Hippocampal formation (tissue), 2 donors: ENCODE measurements at places on chromosomes 7 and 10.

DNA sequence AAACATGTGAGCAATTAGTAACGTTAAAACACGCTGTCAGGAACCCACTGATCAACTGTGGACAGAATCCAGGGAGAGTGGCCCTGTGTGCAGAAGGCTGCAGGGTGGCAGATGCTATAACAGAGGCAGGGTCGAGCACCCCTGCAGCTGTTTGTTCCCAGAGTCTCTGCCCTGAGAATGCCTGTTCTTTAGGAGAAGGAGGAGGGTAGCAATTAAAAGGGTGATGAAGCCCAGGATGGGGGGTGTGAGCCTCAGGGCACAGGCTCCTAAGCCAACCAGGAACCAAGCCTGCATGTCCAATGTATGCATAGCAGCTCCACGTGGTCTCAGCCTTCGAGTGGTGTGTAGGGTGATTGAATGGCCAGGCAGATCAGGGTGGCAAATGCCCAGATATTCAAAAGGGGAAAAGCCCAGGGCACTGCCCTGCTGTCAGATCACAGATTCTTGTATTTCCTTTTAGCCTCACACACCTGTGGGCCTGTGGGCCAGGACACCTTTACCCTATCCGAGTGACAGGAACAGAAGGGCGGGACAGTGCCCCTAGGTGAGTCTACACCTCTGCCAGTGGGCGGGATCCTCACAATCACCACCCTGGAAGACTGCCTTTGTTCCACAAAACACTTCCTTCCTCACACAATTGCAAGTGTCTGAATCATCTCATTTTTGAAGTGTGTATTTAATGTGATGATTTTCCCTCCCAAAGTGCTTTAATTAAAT, 7.3 kb downstream of the WDFY4 start:
- DNase-seq: no peak

- no peak for DNase-seq
Measured at GRCh38 chr10:35916791-35917190, 274.7 kb upstream of the FZD8 start.

DNA sequence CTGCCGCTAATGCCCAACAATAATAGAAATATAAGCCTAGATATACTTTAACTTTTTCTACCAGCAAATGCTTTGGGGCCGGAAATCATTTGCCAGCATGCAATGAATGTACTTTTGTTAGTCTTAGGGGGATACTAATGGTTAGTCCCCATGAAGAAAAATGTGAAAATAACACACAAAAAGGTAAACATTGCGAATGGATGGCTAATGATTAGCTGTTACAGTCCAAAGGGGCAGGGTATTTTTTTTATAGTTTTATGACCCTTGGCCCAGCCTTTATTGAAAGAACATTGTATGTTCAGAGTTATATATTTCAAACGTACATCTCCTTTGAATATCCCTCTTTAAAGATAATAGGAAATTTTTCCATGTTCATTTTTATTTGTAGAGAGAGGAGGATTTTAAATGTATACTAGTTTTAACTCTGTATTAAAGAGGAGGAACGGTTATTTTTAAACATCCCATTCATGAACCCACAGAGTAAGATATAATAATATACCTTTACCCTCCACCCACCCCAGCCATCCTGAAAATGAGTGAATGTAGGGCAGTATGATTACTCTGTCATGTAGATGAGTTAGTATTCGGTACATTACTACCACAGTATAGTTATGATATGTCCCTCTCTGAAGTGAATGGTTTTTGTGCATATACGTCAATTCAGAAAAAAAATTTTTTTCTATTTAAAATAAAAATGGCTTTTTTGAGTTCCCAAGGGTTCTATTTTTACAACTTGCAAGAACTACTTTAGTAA, 63.6 kb downstream of the ARID5B start:
- DNase-seq: no peak

DNA sequence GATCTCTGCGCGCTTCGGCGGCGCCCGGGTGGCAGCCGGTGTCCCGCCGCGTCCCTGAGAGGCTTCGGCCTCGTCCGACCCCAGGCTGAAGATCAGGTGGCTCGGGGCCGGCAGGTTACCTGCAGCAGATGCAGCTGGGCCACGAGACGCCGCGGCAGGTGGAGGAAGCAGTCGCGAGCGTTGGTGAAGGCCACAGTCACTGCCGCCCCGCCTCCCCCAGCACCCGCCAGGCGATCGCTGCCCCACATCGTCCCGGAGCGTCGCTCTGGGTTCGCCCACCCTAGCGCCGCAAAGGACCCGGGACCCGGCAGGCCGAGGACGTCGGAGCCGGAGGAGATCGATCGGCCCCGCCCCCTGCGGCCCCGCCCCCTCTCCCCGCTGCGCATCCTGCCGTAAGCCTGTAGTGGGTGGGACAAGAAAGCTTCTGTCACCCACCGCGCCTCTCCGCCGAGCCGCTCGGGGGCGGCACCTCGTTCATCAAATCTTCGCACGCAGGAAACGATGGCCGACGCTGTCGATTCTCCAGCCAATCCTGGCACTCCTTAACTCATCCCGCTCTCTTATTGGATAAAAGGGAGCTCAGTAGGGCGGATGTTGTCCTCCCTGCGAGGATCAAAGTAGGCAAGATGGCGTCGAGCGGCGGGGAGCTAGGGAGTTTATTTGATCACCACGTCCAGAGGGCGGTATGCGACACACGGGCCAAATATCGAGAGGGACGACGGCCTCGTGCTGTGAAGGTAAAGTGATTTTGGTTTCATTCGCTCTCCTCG, at the start of the genes PEX1 and RBM48:
Gene PEX1, minus strand, starts transcription at position 333 of the 770 bp plus-strand sequence. Its CDS starts 85 bp downstream, at position 248.
Gene RBM48, plus strand, starts transcription at position 608 of the 770 bp plus-strand sequence. Its CDS starts 19 bp downstream, at position 627.
- DNase-seq: peak; percentile 95

DNA sequence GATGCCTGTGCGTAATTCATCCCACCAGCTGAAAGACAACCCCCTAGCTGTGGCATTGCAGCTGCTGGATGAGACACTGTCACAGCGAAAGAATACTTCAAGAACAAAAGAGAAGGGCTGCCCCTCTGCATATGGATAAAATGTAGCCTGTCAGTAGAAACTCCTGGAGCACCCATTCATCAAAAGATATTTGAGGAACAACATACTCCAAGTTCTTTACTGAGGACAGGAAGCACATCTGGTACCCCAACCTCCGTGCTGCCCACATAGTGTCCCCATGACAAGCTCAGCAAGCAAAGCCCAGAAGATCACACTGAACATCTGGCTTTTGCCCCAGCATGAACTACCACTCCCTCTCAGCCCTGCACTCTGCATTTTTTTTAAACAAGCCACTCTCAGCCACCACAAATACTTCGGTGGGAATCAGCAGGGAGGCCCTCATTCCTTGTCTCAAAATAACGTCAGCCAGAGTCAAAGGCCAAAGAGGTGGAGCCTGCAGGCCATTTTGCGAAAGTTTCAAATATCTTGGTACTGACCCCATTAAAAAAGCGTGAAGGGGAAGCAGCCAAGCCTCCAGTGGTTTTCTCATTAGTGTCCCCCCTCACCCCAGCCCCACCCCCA, 1.7 kb downstream of the CREB3L2 start:
- DNase-seq: no peak

DNA sequence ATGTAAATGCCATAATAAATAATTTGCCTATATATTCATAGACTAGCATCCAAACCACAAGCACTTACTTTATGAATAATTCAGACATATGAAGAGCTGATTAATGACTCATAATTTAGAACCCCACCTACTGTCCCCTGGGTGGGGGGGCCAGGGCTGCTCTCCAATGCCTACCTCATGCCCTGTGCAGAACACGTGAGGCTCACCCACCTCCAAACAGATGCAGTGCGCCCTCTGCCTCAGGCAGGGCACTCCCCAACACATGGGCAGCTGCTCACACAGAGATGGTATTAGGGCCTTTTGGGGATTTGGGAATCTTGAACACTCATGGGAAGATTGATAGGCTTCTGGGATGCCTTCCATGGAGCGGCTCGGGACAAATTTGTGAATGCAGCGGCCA, 75.1 kb upstream of the INSIG1 start:
- DNase-seq: no peak

DNA sequence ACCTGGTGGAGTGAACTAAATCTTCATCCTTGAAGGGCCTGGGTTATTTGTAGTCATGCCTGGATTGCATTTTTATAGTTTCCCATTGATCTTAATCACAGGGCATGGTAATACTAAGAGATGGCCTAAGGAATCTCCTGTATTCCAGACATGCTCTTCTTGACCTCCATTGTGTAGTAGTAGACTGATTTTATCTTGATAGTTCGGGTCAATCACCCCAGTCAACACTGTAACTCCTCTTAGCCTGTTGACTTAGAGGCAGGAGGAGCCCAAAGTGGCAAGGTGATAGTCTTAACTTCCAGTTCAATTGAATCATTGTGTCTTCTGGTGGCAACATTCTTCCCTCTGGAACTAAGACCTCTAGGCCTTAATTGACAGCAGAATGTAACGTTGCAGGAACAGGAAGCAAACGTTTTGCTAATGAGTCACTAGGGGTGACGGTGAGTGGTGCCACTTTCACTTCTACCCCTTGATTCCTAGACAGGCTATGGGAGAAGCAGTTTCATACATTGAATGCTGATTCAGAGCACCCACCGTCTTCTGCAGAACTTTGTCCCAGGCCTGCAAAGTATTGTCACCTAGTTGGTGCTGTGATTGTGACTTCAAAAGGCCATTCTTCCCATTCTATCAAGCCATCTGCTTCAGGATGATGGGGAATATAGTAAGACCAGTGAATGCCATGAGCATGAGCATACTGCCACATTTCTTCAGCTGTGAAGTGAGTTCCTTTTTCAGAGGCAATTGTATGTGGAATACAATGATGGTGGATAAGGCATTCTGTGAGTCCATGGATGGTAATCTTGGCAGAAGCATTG, 24.0 kb upstream of the PAPSS2 start:
- no peak for DNase-seq

DNA sequence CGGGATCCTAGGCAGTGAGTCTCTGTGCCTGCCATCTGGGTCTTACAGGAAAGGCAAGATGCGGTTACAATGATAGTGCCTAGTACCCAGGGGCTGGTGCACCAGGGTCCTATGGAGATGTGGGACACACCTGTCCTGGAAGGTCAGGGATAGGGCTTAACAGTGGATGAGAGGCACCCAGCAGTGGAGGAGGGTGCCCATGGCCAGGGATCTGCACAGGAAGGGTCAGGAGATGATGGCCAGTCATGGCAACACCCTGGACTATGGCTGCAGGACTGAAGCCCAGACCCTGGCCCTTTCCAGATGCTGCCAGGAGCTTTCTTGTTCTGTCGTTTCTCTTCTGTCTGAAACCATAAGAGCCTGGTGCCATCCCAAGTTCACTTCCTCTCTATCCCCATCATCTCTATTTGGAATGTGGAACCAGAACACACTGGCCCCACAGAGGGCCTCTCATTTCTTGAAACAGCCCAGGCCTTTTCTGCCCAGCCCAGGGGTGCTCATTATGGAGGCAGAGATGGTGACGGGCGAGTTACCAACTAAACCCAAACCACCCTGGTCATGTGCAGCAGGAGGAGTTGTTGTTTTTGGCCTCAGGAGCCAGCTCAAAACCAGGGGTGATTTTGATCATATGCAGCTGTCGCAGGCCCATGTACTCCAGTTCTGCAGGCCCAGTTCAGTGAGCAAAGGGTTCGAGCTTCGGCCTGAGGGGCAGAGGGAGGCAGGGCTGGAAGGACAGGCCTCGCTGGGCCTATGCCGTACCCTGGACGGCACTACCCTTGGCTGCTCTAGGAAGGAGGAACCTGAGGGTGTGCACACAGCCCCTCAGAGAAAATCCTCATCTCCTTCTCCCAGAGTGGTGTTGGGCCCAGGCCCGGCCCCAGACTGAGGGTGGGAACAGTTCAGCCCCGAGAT, 52.6 kb upstream of the GDF10 start:
- no peak for DNase-seq
